Progenitor cell of endocrine pancreas (in vitro differentiated cells): ENCODE measurements at places on chromosomes 4 and X. TPM values are rescaled to one million over a fixed set of nuclear protein-coding genes. Genes with fewer than 3 reads are reported as not detected.
A peak's percentile ranks its signal among the peaks of the same experiment; 100 is the strongest.

DNA sequence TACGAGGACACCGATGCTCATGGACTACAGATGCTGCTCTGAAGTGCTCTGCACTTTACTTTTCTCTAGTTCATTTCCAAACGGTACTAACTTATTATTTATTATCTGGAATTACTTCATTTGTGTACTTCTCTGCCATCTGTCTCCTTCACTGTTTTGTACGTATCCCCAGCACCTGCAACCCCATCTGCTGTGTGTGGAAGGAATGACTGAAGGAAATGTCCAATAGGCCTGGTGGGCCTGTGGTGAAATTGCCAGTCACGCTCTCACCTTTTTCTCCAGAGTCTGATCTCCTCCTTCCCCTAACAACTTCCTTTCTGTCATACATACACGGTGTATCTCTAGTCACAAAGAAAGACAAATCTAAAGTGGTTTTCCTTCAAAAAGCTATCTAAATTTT, 12.9 kb downstream of the TMEM154 start:
- peaks cover 3% of the 10 kb centered on the region for H3K27me3 ChIP-seq
- no peak overlapping the region for H3K4me3 ChIP-seq
- DNase-seq = no peak
- H3K4me1 ChIP-seq = no peaks in the 10 kb centered on the region
- H3K27ac ChIP-seq = no peak overlapping the region

- peak overlapping the region; percentile 67 for H3K27ac ChIP-seq
- no peak overlapping the region for H3K4me3 ChIP-seq
- no peak for DNase-seq
- peaks cover 10% of the 10 kb centered on the region for H3K4me1 ChIP-seq
- peaks cover 3% of the 10 kb centered on the region for H3K36me3 ChIP-seq
Measured at GRCh38 chrX:41522081-41522480, 74.9 kb downstream of the NYX start.

PNMA5 gene
- total RNA-seq = not detected in 2 replicates

GRCh38 chrX:57929373-57929772, 19.1 kb upstream of the ZXDA start:
- H3K4me3 ChIP-seq = no peak overlapping the region
- no peaks in the 10 kb centered on the region for H3K4me1 ChIP-seq
- H3K27ac ChIP-seq = no peak overlapping the region
- H3K27me3 ChIP-seq = no peaks in the 10 kb centered on the region

DNA sequence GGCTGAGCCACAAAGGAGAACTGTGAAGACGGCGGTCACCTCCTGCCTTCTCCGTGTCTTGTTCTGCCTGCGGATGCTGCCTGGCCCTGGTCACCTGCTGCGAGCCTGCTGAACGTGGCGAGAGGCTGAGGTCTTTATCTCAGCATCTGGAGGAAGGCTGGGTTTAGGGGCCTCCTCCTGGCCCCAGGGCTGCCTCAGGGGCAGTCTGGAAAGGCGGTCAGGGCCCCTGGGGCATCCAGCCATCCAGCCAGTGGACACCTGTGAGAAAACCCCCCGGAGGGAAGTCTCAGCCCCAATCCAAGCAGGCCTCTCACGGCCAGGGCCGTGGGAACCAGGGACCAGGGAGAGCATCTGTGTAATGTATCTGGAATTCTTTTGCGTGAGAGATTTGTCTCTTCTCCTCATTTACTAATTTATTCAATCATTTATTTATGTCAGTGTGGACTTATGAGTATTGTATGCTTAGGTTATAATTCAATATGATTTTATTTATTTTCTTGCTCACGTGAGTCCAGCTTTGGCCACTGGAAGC, 11.3 kb downstream of the PDE6B start:
- H3K4me1 ChIP-seq = no peaks in the 10 kb centered on the region
- no peak for DNase-seq
- H3K36me3 ChIP-seq = no peaks in the 10 kb centered on the region
- H3K4me3 ChIP-seq = no peak overlapping the region
- no peak overlapping the region for H3K27ac ChIP-seq

DNA sequence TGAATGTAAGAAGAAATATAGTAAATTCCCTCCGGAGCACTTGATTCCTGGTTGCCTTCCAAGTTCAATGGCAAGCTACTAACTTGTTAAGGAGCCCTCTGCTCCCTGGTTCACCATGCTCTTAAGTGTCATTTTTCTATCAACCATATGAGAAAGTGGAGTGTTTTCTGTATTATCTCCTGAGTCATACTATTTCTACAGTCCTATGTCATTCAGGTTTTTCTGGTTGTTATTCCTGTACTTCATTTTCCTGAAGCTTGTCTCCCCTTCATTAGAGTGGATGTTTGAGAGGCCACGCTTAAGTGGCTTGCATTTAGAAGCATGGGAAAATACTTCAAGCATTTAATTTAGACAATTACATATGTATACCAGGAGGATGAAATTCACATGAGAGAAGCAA, 14.7 kb upstream of the EPGN start:
- DNase-seq = no peak
- no peak overlapping the region for H3K27ac ChIP-seq
- no peaks in the 10 kb centered on the region for H3K27me3 ChIP-seq
- H3K36me3 ChIP-seq = no peaks in the 10 kb centered on the region
- H3K4me1 ChIP-seq = no peaks in the 10 kb centered on the region

DNA sequence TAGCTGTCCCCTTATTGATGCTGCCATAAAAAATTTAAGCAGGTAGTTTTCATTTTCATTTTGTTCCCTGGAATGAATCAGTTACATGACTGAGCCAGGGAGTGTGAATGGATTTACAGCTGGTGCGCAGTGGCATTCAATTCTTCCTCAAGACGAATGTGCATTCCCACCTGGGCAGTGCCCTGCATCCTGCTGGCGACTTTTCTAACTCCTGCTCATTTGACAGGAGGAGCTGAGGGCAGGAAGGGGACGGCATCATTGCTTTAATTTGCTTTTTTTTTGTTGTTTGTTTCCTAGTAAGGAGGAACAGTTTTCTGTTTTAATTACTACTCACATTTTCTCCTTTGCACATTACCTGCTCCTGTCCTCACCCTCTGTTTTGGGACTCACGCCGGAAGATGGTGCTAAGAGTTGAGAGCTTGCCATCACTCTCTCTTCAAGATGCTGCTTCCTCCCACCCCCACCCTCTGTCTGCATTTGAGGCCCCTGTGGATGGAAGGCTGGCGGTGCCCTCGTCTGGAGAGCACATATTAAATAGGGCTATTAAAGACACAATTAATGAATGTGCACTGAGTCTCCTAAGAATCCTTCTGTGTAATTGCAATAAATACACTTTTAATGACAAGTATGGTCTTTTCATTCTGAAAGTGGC, 35.8 kb downstream of the PSAPL1 start:
- DNase-seq = no peak
- H3K36me3 ChIP-seq = no peaks in the 10 kb centered on the region
- H3K4me3 ChIP-seq = no peak overlapping the region

- H3K27me3 ChIP-seq = peaks cover 27% of the 10 kb centered on the region
- H3K36me3 ChIP-seq = no peaks in the 10 kb centered on the region
- H3K27ac ChIP-seq = no peak overlapping the region
- peaks cover 1% of the 10 kb centered on the region for H3K4me1 ChIP-seq
- H3K4me3 ChIP-seq = peak overlapping the region; percentile 70
Measured at GRCh38 chr4:118032691-118033090, 1.6 kb upstream of the NDST3 start.

- peak; percentile 96 for DNase-seq
- peak overlapping the region; percentile 97 for H3K27ac ChIP-seq
- peaks cover 24% of the 10 kb centered on the region for H3K4me1 ChIP-seq
Measured at GRCh38 chrX:1391370-1391706, 575 bp downstream of the SLC25A6 start.

- peaks cover 5% of the 10 kb centered on the region for H3K36me3 ChIP-seq
- no peaks in the 10 kb centered on the region for H3K4me1 ChIP-seq
- H3K27me3 ChIP-seq = no peaks in the 10 kb centered on the region
- no peak overlapping the region for H3K27ac ChIP-seq
- H3K4me3 ChIP-seq = no peak overlapping the region
- DNase-seq = no peak
Measured at GRCh38 chrX:155053656-155054055, 17.3 kb downstream of the CMC4 start.

DNA sequence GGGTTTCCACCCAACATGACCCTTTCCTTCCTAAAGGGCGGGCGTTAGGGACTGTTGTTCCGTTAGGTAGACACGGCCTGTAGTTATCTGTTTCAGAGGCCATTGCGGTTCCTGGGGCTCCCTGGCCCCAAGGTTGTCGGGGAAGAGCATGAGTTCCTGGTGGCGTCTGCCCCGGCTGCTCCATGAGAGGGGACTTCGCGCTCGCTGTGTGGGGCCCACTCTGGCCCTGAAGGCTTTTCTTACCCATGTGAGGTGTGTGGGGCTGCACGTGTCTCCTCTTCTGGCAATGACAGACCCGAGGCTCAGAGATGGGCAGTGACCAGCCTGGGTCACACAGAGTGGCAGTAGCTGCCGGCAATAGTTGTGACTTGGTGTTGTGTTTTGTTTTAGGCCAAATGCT, 9.1 kb downstream of the TADA2B start:
- no peaks in the 10 kb centered on the region for H3K27me3 ChIP-seq
- H3K36me3 ChIP-seq = peaks cover 10% of the 10 kb centered on the region
- peaks cover 3% of the 10 kb centered on the region for H3K4me1 ChIP-seq

DNA sequence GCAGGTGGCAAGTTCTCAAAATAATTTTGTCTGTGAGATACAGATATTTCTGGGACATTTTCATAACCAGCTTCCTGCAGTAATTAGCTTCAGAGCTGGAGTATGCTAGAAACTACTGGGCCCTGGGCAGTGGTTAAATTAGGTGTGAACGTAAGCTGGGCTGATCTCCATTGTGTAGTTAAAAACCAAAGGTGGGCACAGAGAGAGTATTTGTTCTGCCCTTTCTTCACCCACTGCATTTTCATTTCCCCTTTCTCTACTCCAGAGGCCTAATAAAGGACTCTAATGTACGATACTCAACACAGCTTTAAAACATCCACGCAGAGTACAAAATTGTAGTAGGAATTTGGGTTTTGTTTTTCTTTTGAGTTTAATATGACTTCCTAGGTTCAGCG, 252.7 kb downstream of the SPRY1 start:
- no peak for DNase-seq
- H3K27ac ChIP-seq = peak overlapping the region; percentile 92
- no peaks in the 10 kb centered on the region for H3K27me3 ChIP-seq
- peaks cover 45% of the 10 kb centered on the region for H3K4me1 ChIP-seq
- peaks cover 2% of the 10 kb centered on the region for H3K36me3 ChIP-seq
- peak overlapping the region; percentile 50 for H3K4me3 ChIP-seq

- no peaks in the 10 kb centered on the region for H3K36me3 ChIP-seq
- no peak for DNase-seq
- no peak overlapping the region for H3K27ac ChIP-seq
- no peak overlapping the region for H3K4me3 ChIP-seq
Measured at GRCh38 chr4:34108391-34108790, 2135.9 kb downstream of the ARAP2 start.

DNA sequence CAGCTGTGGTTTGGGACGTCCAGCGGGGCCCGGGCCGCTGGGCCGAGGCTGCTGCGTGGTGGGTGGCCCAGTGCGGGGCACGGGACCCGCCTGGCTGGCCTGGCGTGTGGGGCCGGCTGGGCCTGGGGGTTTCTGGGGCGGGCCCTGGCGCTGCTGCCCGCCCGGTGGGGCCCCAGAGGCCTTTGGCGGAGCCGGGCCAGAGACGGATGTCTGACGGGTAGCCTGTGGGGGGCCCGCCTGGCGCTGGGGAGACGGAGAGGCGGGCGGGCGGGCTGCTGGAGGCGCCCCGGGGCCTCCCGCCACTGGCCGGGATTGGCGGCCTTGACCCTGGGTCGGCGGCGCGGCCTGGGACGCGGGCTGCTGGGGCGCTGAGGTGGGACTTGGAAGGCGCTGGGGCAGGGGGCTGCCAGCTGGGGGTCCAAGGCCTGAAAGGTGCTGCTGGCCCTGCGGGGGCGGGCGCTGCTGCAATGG, 8.1 kb upstream of the TIMP1 start:
- H3K4me1 ChIP-seq = peaks cover 9% of the 10 kb centered on the region
- peak overlapping the region; percentile 71 for H3K4me3 ChIP-seq
- no peak for DNase-seq
- H3K27me3 ChIP-seq = no peaks in the 10 kb centered on the region
- H3K36me3 ChIP-seq = peaks cover 19% of the 10 kb centered on the region

PYURF gene
- 47.2 and 48.4 TPM in 2 replicates for total RNA-seq

- DNase-seq = no peak
- H3K4me3 ChIP-seq = no peak overlapping the region
- H3K36me3 ChIP-seq = no peaks in the 10 kb centered on the region
- no peaks in the 10 kb centered on the region for H3K4me1 ChIP-seq
Measured at GRCh38 chrX:43910012-43910411, 27.8 kb upstream of the MAOB start.

TECRL gene
- total RNA-seq = not detected in 2 replicates

SMIM31 gene
- not detected in 2 replicates for total RNA-seq

- no peak overlapping the region for H3K27ac ChIP-seq
- no peak overlapping the region for H3K4me3 ChIP-seq
- H3K4me1 ChIP-seq = no peaks in the 10 kb centered on the region
- DNase-seq = no peak
- H3K36me3 ChIP-seq = no peaks in the 10 kb centered on the region
Measured at GRCh38 chr4:96145601-96146000, 305.7 kb downstream of the PDHA2 start.

GRCh38 chr4:187127456-187127855, 403.8 kb upstream of the FAT1 start:
- H3K4me1 ChIP-seq = no peaks in the 10 kb centered on the region
- no peaks in the 10 kb centered on the region for H3K36me3 ChIP-seq
- H3K27ac ChIP-seq = peak overlapping the region; percentile 63
- no peak overlapping the region for H3K4me3 ChIP-seq

GRCh38 chr4:1002131-1002630, 9.0 kb upstream of the SLC26A1 start:
- H3K4me1 ChIP-seq = peaks cover 1% of the 10 kb centered on the region
- peaks cover 2% of the 10 kb centered on the region for H3K36me3 ChIP-seq
- peaks cover 55% of the 10 kb centered on the region for H3K27me3 ChIP-seq
- no peak overlapping the region for H3K27ac ChIP-seq

MAGEB10 gene
- total RNA-seq = not detected in 2 replicates

GRCh38 chrX:18449236-18449635, 23.8 kb downstream of the CDKL5 start:
- peaks cover 3% of the 10 kb centered on the region for H3K4me1 ChIP-seq
- H3K4me3 ChIP-seq = no peak overlapping the region
- peaks cover 3% of the 10 kb centered on the region for H3K36me3 ChIP-seq

TCEAL6 gene
- total RNA-seq = not detected in 2 replicates

PDCL2 gene
- not detected in 2 replicates for total RNA-seq
